ENCODE measurements at places on chromosomes 13 and 19.

- DNase-seq: no peak
These were observed 59.6 kb upstream of the NPAS1 start for GRCh38 chr19:46959894-46960556.

DNA sequence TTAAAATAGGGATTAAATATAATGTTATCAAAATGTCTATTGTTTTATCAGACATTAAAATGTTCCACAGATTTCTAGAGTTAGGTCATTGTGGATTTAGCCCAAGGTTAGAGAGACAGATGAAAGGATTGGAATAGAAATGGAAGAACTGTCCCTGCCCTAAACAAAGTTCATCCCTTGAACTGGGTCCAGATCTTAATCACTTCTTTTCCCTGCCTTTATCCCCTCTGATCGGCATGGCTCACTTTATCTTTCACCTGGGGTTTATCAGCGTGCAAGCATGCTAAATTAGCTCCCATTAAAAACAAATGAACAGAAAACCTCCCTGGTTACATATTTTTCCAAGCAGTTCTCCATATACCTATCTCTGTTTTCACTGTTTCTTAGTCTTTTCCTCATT lies 23.4 kb upstream of the ARGLU1 start:
- DNase-seq: no peak

DNA sequence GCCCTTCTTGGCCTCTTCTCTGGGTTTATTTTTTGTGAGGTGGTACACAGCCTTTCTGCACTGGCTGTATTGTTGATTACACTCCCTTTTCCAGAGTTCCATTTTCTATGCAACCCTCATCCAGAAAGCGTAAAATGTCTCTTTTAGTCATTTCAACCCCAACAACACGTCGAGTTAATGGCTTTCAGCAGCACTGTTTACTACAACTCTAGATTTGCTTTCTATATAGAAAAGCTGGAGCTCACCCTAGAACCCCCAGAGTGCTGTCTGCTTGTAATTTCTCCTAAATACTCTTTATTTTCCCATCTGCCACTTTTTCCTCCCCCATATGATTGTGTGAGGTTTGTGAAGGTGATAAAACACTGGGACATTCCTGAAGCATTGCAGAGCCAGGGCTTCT lies 148.9 kb upstream of the TMTC4 start:
- no peak for DNase-seq

GRCh38 chr13:30235216-30235615 lies 72.1 kb downstream of the KATNAL1 start:
- DNase-seq: no peak

DNA sequence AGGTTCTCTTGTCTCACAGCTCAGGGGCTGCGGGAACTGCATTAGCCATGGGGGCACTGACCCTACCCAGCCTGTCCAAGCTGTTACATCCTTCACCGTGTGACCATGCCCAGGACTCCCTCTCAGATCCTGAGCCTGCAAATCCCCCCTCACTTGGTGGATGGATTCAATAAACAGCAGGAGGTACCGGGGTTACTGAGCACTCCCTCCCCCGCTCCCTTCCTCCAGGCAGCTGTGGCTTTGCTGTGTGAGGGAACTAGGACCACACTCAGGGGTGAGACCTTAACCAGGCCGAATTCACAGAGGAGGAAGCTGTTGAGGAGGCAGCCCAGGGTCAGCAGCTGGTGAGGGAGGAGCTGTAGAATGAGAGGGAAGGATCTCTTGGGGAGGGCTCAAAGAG lies 27.0 kb upstream of the CEACAM1 start:
- no peak for DNase-seq

GRCh38 chr13:31904941-31905824 lies 126.4 kb upstream of the FRY start:
- DNase-seq: no peak
